ENCODE measurements at places on chromosomes 11 and 22.

DNA sequence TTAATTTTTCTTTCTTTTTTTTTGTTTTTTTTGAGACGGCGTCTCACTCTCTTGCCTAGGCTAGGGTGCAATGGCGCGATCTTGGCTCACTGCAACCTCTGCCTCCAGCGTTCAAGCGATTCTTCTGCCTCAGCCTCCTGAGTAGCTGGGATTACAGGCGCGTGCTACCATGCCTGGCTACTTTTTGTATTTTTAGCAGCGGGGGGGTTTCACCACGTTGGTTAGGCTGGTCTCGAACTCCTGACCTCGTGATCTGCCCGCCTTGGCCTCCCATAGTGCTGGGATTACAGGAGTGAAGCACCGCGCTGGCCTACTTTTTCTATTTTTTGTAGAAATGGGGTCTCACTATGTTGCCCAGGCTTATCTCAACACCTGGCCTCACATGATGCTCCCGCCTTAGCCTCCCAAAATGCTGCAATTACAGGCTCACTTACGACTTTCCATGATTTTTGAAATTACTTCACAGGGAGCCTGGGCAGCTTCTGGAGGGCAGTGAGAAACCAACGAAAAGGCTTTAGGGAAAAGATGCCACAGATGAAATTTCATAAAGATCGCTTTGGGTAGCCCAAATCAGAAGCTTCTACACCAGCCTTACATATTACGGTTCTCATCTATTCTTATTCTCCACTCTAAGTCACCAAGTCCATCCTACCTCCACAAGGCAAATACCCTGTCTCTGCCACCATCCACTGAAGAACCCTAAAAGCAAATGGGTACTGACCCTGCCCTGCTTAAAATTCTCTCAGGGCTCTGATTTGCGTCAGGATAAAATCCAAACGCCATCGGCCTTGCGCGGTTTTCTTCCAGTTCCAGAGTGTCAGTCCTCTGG is 866 bp upstream of the RRM1 start:
- DNase-seq: no peak

- DNase-seq: no peak
These were observed 194 bp downstream of the SF1 start for GRCh38 chr11:64778223-64778472.

- DNase-seq: no peak
These were observed 311.8 kb downstream of the SBF2 start for GRCh38 chr11:9982127-9982795.

DNA sequence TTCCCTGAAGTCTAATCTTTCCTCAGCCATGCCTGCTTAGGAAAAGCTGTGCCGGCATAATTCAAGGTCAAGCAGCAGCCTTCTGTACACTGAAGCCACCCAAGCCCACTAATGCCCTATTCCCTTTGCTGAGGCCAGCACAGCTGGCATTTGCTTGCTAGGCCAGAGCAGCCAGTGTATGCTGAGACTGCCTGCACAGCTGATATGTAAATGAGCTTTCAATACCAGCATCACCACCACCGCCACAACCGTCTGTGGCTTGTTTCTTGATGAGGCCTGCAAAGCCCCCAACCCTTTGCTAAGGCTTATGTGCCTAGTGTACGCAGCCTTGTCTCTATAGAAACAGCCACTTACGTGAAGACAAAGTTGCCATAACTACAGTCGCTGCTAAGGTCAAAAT is 56.3 kb upstream of the TNRC6B start:
- DNase-seq: no peak

DNA sequence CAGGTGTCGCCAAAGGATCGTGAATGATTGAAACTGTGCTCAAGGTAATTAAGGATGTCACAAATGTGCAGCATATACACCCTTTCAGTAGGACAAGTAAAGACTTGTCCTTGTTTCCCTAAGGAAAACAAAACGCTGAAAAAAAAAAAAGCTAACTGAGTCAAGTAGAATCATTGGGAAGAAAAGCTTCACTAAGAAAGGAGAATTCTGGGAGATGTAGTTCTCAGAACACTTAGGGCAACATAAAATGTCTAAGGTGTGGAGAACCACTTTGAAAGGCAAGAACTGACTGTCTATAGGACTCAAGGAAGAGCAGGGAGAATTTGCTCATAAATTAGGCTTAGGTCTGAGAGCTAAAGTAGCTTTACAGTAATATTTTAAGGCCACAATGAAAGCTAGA is 2.9 kb upstream of the OR5T1 start:
- no peak for DNase-seq

GRCh38 chr11:70542811-70543210 is 144.5 kb downstream of the CTTN start:
- DNase-seq: no peak

GRCh38 chr11:90453525-90453924 is 230.7 kb upstream of the CHORDC1 start:
- DNase-seq: no peak

GRCh38 chr11:93504110-93505095 is 38.8 kb downstream of the SMCO4 start:
- DNase-seq: no peak

- peak; percentile 10 for DNase-seq
These were observed 69.5 kb downstream of the DBX1 start for GRCh38 chr11:20090654-20091374.

DNA sequence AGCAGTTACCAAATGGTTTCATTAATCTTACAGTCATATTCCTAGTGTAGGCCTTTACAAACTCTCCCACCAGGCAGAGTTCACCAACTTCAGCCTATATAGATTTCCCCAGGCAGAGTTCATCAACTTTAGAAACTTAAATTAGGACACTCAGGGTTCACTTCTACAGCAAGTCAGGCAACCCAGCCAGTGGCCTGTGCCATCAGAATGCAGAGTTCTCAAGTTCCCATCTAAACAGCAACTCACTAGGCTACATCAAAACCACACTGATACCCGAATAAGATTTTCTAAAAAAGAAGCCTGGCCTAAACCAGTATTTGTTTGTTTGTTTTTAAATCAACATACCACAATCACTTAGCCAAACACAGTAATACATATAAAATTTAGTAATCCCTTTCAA is 33.7 kb downstream of the PICALM start:
- no peak for DNase-seq

- no peak for DNase-seq
These were observed 36.8 kb downstream of the BRD1 start for GRCh38 chr22:49790912-49791311.

DNA sequence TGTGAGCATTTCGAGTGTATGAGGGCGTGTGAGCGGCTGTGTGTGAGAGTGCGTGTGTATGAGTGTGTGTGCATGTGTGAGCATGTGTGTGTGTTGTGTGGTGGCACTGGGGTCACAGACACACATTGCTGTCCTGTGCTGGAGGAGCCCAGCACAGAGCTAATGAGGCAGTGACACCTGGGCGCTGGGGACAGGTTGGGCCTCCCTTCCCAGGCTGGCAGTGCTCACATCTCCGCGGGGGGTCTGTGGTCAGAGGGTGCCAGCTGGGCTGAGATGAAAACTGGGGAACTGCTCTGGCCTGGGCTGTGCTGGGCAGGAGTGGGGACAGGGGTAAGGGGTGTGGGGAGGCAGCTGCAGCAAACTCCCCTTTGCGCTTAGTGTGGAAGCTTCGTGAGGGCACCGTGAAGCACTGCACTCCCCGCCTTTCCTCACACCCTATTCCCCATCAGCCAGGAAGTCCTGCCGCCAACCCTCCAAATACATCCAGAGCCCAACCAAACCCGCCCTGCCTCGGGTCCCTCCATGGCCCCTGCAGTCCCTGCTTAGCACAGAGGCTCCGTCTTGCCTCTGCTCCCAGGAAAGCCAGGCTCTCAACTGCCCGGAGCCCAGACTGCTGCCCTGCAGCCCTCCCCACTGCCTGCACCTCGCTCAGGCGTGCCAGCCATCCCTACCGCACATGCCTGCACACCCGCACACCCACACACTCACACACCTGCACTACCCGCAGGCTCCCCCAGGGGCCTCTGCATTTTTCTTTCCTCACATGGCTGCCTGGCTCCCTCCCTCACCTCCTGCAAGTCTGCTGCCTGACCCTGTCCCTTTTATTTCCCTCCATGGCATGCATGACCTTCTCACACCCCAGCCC is 62.0 kb upstream of the THY1 start:
- no peak for DNase-seq

DNA sequence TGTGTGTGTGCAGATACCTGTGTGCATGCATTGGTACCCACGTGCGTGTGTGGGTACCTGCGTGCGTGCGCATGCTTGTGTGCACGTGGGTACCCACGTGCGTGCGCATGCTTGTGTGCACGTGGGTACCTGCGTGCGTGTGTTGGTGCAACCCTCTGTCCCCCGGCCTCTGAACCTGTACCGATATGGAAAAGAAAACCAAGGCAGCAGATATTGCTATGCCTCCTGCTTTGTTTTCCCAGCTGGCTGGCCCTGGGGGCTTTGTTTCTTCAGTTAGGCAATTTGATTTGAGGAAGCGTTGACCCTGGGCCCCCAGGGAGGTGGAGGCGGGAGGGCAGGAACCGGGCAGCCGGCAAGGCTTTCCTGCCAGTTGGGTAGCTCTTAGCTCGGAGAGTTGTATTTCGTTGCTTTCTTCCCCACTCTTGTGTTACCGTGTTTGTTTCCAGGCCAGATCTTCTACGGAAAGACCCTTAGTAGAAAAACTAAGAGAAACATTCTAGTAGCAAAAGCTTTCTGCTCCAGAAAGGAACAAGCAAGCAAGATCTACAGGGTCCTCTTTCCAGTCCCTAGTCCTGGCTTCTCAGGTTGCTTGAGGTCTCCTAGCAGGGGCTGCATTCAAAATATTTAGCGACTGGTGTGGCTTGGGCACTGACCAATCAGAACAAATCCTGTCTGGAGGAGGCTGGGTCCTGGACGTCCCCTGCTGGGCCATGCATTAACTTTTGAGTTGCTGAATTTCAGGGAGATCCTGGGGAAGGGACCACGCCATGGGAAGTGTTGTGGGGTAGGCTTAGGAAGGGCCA is 26.3 kb upstream of the SORL1-AS1 start:
- DNase-seq: no peak

- DNase-seq: no peak
These were observed 30.6 kb upstream of the DRD2 start for GRCh38 chr11:113505541-113506375.

DNA sequence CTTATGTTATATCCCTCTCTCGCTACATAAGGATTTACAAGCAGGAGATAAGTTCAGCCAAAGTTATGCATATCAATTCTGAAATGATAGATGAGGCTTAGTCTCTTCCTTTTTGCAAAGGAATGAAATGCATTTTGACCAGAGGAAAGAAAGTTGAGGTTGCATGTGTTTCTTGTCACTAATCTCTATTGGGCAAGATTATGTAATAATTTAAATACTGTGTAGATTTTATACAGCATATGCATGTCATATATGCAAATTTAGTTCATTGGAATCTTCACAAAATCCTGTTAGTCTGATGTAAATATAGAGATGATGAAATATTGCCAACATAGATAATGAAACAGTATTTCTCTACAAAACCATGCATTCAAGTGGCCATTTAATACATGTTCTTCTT is 858.7 kb upstream of the RAG2 start:
- DNase-seq: no peak

- DNase-seq: no peak
These were observed 328 bp downstream of the CHEK2 start for GRCh38 chr22:28741200-28741784.

DNA sequence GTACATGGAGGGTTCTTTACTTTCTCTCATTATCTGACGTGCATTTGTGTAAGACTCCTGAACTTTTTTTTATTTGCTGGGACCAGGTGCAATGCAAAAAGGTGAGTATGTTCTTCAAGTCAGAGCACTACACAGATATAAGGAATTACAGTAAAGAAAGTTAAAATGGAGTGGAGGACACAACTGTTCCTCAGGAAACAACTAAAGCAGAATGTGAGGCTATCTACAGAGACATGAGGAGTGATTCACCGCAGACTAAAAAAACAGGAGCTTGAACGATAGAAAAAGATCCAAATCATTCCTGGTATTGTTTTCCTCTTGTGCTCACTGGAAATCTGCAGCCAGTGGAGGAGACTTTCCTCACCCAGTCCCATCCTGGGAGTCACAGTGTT is 106.2 kb downstream of the ABTB2 start:
- no peak for DNase-seq

GRCh38 chr11:78615724-78616123 is 41.1 kb upstream of the NARS2 start:
- no peak for DNase-seq

DNA sequence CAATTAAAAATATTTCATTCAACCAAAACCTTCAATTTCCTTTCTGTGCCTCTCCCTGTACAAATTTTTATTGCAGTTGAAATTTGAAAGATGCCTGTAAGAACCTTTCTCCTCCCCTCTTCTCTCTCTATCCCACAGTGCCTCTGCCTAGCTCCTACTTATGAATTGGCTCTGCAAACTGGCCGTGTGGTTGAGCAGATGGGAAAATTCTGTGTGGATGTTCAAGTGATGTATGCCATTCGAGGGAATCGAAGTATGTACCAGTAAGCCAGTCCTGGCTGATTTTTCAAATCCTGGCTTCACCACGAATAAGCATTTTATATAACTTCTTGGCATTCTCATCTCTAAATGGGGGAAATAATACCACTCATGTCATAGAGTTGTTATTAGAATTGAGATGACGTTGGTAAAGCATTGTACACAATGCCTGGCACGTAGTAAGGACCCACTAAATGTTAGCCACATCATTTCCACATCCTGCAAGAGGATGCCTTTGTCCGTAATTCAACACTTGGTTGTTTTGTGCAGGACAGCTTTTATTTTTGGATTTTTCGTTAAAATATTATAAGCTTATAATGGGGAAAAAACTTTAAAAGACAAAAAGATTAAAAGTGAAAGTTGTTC is 6.0 kb downstream of the DDX25 start:
- DNase-seq: peak; percentile 22
